ENCODE measurements at places on chromosomes 12 and 14.

DNA sequence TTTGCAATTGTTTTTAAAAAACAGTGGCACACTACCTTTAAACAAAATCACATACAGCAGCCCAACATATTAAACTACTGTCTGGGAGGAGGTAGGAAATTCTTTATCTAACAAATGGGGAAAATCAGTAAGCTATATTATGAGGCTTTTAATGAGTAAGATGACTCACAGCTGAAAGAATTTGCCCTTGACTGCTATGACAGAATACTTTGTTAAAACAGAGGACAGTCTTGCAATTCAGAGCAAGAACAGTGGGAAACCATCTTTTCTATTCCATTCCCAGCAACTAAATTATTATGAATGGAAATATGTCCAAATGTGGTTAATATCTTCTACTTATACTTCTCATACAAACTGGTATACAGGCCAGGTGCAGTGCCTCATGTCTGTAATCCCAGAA is 49.2 kb upstream of the SGPP1 start:
- DNase-seq, result peak; percentile 47

- DNase-seq, result no peak
Observed at GRCh38 chr14:100534528-100535286, 52.5 kb downstream of the BEGAIN start.

GRCh38 chr12:59626382-59626781 is 30.6 kb downstream of the SLC16A7 start:
- DNase-seq, result peak; percentile 54

GRCh38 chr12:76080017-76080728 is 4.3 kb downstream of the NAP1L1 start:
- no peak for DNase-seq

DNA sequence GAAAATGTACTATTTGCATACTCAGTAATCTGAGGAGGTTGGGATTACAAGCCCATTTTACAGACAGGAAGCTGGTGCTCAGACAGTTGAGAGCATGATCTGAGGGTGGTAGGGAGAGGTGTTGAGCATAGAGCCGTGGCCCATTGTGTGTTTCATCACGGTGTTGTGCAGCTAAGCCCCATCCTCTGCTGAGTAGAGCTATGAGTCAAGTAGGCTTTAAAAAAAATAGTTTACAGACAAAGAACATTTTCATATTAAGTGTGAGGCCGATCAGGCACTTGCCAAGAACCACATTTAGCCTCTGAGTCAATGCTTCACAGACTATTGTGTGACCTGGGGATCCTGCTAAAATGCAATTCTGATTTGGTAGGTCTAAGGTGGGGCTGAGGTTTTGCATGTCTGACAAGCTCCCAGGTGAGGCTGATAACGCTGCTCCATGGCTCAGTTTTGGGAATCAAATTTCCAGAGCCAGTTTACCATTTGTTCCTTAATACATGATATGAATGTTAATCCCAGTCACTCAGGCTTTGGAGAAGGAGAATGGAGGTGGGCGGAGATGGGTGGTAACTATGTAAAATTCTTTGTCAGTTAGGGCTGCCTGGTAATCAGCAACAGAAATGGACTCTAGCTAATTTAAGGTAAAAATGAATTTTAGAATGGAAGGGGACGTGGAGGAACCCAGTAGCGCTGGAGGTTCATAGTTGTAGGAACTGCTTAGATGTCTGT is 22.2 kb downstream of the ZNF664 start:
- no peak for DNase-seq
